ENCODE measurements at places on chromosomes 13 and 19. TPM values are rescaled to one million over a fixed set of nuclear protein-coding genes. Genes with fewer than 3 reads are reported as not detected.

DNA sequence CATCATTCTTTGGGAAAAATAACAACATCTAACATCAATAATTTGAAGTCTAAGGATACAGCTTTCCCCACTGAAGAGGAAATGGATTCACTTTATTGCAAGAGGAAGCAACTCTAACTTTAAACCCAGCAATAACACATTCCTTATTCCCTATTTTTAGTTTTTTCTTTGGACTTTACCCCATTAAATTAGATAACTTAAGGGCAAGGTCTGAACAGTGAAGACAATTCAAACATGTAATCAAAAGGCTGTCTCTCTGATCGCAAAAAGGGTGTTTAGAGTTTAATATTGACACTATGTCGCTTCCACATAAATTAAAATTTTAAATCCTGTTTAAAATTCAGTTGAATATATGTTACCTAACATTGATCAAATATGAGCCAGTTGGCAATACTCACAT, 10.1 kb downstream of the EDNRB start:
- DNase-seq: no peak

DNA sequence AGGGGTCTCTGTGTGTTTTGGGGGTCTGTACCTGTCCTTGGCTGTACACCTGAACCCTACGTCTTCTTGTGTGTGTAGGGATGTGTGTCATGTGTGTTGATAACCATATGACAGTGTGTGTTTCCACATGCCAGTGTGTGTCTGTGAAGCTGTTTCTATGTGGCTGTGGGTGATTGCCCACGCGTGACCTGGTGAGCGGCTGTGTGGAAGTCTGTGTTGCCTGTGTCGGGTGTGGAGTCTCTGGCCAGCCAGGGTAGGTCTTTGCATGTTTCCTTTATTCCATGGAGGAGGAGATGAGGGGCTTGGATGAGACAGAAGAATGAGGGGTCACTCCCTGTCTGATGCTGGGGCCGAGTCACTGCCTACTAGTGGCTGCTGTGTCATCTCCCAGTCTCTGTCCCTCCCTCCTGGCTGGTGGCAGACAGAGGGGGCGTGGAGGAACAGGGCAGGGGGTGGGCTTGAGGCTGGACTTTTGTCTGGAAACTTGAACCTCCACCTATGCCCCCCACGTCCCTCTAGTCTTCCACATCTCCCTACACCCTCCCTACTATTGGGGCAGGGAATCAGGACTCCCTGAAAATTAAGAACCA, 2.8 kb upstream of the FOSB start:
- no peak for DNase-seq

DNA sequence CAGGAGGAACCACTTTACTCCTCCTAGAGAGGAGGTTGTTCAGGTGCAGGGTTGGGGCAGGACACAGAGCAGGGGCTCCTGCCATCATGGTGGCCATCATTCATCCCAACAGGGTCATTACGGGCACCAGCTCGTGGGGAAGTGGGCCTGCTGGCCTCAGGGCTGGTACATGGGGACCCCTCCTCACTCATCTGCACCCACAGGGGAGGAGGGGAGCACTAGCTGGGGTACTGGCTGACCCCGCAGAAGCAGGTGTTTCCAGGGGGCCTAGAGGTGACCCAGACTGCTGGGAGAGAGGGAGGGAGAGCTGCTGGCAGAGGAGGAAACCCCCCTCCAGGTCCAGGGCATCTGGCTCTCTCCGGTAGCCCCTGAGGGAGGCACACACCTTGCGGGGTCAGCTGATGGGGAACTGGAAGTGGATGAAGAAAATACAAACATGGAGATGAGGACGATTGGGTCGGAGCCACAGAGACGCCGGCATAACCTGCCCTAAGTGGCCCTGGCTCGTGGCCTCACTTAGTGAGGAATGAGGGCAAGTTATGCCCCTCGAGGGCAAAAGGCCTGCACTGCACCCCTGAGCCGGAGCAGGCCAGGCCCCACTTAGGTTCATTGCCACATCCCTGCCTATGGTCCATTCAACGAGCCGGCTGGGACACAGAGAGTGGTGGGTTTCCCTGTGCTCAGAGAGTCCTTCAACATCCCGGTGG, 76.2 kb downstream of the SOX1 start:
- DNase-seq: no peak

GRCh38 chr19:56946159-56946558, 105.6 kb upstream of the PEG3 start:
- DNase-seq: no peak

GRCh38 chr19:35044317-35045117, 3.0 kb downstream of the HPN start:
- no peak for DNase-seq

DNA sequence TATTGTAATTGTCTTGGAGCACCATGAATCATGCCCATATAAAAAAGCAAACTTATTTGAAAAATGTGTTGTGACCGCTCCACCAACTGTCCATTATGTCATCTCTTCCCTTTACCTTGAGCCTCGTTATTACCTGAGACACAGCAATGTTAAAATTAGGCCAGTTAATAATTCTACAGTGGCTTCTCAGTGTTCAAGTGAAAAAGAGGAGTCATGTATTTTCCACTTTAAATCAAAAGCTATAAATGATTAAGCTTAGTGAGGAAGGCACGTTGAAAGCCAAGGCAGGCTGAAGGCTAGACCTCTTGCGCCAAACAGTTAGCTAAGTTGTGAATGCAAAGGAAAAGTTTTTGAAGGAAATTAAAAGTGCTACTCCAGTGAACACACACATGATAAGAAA, 210.5 kb downstream of the GPC6 start:
- DNase-seq: no peak

DNA sequence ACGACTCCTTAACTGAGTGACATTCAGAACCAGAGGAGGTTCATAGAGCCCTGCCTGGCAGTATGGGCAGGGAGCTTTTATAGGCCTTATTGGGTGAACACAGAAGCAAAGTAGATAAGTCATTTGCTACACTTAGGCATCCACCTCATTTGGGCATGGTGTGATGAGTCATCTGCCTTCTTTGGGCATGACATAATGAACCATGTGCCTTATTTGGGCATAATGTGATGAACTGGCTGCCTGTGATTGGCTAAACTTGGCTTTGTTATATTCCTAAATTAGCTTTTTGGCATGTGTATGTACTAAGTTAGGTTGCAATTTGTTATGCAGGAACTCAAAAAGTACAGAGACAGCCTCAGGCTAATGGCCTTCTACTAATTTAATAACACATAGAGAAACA, 2210.2 kb upstream of the PCDH20 start:
- DNase-seq: no peak

DNA sequence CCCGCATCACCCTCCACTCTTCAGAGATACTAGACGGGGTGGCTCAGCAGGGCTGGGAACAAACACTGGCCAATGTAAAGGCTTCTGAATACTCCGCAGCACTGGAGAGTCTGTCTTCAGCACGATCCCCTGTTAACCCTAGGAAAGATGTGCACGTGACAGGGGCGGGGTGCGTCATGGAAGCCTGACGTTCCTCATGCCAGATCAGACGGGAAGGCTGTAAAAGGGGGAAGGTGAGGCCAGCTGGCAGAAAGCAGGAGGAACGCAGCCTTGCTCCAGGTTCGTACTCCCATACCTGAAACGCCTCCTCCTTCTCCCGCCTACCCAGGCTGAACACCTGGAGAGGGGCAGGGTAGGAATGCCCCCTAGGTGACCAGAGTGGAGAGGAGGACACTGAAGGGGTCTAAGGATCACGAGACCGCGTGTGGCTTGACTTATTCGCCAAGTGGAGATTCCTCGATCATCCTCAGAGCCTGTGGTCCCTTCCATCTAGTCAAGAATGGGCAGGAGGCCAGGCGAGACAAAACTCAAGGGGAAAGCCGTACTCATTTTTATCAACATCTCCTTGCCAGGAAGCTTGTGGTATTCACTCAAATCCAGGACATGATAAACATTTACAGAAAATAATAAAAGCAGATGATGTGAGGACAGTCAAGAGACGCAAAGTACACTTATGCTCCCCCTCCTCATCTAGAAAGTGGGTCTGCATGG, 18.2 kb upstream of the FFAR2 start:
- no peak for DNase-seq

DNA sequence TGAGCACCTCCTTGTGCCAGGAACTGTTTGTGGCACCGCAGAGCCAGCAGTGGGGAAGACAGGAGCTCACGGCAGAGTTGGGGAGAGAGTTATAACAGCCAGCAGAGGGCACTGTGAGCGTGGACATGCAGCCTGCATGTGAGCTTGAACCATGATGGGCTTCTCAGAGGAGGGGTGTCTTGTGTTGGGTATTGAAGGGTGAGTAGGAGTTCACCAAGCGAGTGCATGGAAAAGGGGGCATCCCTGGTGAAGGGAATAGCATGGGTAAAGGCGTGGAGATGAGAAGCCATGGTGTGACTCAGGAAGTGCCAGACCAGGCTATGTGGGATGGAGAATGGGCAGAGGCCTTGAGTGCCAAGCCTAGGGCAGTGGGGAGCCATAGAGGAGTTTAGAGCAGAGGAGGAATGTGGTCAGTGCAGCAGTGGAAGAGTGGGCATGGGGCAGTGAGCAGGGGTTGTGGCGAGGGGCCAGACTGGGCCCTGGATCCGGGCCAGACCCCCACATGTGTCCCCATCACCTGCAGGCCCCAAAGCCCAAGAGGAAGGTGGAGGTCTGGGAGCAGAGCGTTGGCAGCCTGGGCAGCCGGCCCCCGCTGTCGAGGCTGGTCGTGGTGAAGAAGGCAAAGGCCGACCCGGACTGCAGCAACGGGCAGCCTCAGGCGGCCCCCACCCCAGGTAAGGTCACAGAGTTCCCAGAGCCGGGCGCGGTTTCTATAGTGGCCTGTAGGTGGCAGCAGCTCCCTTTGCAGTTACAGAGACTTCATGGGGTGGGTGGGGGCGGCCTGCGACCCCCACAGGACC, 11.8 kb upstream of the SHD start:
- no peak for DNase-seq

DNA sequence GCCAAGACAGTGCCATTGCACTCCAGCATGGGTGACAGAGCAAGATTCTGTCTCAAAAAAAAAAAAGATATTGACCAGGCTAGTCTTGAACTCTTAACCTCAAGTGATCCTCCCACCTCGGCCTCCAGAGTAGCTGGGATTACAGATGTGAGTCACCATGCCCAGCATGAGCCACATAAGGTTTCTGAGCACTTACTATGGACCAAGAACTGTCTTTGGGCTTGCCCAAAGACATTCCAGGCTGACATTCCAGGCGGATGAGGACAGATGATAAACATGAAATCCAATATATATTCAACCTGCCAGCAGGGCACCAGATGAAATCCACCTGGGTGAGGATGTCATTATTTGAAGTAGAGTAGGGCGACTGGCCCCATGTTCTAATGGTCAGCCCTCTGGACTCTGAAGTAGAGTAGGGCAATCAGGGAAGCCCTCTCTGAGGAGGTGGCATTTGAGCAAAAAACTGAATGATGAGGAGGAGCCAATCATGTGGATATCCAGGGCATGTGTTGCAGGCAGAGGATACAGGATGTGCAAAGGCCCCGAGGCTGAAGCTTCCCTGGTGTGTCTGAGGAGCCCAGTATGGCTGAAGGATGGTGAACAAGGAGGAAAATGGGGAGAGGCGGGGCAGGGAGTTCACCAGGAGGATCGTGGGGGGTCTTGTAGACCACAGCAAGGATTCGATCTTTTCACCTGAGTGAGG, 4.0 kb downstream of the C19orf38 start:
- DNase-seq: no peak

DNA sequence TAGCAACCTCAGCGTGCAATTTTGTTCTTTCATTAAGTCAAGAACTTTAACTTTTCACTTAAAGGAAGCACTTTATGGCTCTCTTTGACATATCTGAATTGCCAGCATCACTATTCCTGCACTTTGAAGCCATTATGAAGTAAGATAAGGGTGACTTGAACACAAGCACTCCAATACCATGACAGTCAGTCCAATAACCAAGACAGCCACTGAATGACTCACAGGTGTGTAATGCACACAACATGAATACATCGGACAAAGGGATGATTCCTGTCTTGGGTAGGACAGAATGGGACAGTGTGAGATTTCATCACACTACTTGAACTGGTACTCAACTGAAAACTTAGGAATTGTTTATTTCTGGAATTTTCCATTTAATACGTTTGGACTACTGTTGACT, 233.7 kb upstream of the IPO5 start:
- no peak for DNase-seq

DNA sequence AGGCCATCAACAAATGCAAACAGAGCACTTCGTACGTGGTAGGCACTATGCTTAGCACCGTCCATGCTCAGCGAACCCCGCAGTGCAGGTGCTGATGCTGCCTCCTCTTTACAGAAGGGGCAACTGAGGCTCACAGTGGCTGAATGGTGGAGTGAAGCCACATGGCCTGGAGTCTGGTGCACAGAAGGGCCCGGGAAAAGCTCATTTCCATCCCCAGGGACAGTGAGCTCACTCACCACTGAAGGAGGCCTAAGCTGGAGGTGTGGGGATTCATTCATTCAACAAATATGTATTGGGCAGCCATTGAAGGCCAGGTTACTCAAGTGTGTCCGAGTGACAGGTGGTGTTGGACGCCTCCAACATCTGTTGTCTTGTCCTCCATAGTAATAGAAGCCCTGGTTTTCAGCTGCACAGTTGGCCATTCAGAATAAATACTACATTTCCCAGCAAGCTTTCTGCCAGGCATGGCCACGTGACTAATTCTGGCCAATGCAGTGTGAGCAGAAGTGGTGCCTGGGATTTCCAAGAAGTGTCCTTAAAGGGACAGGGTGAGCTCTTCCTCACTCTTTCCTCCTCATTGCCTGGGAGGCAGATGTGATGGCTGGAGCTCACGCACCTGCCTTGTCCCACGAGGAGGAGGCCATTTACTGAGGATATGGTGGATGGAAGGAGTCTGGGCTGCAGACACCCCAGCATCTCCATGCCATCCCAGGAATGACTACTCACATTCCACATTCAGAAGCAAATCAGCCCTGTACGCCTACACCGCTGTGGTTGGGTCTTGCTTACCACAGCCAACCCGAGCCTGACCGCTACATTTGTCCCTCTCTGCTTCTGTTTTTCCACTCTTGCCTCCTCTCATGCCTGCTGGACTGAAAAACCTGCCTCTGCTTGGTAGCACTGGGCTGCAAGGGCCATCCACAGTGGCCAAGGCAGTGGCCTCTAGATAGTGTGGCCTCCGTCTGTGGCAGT, 2.3 kb upstream of the ZNRF4 start:
- no peak for DNase-seq

POU4F1 gene
- total RNA-seq: not detected

FGF22 gene
- total RNA-seq: 0.36 TPM

CTXN1 gene
- total RNA-seq: 0.22 TPM

SIGLEC12 gene
- not detected for total RNA-seq

UBE2L5 gene
- not detected for total RNA-seq

ZNF583 gene
- total RNA-seq: 6.8 TPM

PRRG2 gene
- total RNA-seq: 1.4 TPM

PINLYP gene
- total RNA-seq: 1.2 TPM

PRR22 gene
- total RNA-seq: 0.96 TPM

AMER2 gene
- total RNA-seq: not detected
